ENCODE measurements at places on chromosomes 7 and 10.

DNA sequence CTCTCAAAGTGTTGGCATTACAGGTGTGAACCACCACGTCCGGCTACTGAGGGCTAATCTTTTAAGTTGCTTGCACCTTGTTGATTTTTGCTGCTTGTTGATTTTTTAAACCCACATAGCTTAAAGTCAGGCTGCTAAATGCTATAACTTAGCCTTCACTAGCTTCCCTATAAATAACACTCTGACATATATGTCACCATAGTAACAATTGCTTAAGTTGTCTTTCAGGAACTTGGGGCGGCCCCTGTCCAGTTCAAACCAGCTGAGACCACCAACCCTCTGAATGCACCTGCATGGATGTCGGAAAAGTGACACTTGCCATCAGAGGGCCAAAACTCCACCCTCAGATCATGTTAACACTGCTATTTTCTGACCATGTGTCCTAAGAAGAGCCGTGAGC lies 47.3 kb downstream of the ST8SIA6 start:
- no peak for DNase-seq

DNA sequence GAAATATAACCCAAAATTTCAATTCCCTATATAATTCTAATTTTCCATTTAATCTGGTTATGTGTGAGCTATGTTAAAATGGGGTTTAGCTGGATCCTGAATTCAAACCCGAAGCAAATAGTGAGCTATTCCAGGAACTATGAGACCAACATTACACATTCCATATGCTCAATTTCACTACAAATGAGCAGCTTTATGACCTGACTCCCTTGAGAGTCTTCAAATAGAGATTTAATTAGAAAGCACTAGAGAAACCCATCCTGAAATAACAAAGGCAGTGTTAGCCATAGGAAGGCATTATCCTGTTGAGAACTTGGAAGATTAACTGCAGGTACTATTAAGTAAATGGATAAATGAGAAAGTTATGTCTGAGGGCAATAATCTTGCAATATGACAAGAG lies 890.0 kb downstream of the GRM8 start:
- no peak for DNase-seq

- no peak for DNase-seq
These were observed 257.6 kb upstream of the GHITM start for GRCh38 chr10:83881661-83882060.

DNA sequence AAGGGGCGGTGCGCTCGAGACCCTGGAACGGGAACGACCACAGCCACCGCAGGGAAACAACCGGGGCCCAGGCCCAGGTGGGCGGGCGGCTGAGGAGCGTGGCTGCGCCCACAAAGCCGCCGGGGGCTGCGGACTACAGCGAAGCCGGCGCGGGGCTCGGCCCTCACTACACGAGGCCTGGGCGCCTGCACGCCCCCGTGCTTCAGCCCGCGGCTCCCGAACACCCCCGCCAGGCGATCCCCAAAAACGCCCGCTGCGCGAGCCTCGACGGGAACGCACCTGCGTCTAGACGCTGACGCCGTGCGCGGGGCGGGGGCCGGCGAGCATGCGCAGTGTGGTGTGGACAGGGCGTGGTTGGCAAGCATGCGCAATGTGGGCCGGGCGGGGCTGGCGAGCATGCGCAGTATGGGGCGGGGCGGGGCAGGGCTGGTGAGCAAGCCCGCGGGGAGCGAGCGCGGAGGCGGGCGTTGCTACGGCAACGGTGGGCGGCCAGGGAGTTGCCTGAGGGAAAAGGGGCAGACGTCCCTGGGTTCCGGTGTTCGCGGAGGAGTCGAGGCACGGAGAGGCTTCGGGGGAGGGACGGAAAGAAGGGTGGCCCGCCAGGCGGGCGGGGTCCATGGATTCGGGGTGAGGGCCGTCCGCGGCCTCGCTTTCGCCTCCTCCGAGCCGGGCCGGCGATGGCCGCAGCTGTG lies at the start of gene RNF32:
RNF32 (plus strand) TSS at position 518 of the 692 bp plus-strand sequence. CDS start 3,104 bp downstream, outside the sequence.
- DNase-seq: peak; percentile 18

- DNase-seq: no peak
These were observed 205.8 kb upstream of the LYZL1 start for GRCh38 chr10:29083096-29083495.

- DNase-seq: no peak
These were observed 317.8 kb downstream of the SNX13 start for GRCh38 chr7:17622451-17622850.

DNA sequence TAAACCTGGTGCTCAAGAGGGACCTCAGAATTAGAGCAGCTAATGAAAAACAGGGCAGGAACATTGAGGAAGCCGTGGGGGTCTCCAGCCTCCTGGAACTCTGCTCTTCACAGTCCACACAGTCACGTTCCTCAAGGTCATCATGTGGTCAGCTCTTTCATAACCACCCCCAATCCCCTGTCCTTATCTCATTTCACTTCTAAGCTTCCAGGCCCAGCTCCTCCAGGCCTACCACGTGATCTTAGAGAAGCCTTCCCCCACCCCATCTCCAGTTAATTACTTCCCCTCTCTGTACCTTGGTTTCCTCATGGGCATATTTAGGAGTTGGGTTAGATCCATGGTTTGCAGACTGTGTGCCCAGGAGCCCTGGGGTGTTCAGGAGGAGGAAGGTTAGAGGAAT lies 106.4 kb upstream of the TCF7L2 start:
- no peak for DNase-seq

GRCh38 chr7:30475580-30475979 lies 3.0 kb downstream of the NOD1 start:
- no peak for DNase-seq

GRCh38 chr7:96308253-96308949 lies 13.5 kb downstream of the SLC25A13 start:
- no peak for DNase-seq

DNA sequence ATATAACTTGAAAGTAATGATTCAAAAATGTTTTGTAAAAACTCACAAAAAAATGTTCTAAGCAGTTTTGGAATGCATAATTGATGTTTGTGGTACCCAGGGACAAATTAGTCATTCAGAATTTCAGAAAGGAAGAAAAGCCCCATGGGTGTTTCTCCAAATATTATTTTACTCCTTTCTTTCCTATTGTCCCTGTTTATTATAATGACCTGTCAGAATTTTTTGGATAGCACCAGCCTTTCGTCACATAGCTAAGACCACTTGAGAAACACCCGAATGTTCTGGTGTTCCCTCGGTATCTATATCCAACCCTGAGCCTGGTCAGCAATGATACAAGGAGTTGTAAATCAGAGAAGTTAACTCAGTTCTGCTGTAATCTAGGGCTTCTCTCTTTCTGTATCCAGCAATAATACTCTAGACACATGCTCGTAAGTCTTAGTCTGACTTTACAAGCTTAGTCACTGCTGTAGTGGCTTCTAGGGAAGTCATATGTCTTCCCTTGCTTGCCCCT lies 64.8 kb upstream of the MEOX2 start:
- DNase-seq: no peak

Data from SIG-M5 (cell line).